SW480 (cell line): ENCODE measurements at places on chromosomes 6 and 20.
A peak's percentile ranks its signal among the peaks of the same experiment; 100 is the strongest.

GRCh38 chr20:43900496-43900895 is 14.2 kb upstream of the TOX2 start:
- no peak for DNase-seq

DNA sequence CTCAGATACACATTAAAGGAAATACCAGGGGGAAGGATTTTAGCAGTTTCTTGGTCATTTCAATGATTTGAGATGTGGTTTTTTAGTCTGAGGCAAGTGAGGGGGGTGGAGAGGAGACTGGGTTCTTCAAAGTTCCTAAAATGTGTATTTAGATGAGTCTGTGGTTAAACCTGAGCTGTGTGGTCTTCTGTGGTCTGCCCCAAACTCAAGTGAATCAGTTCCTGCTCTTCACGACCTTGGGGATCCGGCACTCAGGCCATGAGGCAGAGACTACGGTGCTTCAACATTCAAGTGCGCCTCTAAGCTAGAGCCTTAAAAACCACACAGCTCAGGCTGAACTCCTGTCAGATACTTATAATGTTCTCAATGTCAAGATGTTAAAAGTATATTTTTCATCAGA is 406.7 kb downstream of the LMBRD1 start:
- no peak for DNase-seq

- DNase-seq, result peak; percentile 41
Measured at GRCh38 chr6:158799051-158799792, 19.9 kb downstream of the EZR start.

DNA sequence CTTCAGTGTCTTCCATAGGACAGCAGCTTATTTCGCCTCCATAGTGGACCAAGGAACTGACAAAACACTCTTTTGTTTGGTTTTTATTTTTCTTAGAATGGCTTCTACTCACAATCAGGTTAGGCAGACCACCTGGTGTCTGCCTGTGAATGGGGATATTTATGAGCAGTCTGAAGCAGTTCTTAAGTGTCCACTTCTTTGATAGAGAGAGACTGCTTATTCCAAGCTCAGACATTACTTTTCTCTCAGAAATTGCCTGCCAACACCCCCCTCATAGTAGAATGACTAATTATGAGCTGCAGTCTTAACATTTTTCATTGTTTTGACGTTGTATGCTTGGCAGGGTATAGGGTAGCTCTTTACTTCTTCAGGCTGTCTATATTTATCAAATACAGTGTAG is 174.7 kb downstream of the ZFAND3 start:
- no peak for DNase-seq

- DNase-seq, result no peak
Measured at GRCh38 chr20:25049261-25050060, 8.5 kb downstream of the ACSS1 start.

DNA sequence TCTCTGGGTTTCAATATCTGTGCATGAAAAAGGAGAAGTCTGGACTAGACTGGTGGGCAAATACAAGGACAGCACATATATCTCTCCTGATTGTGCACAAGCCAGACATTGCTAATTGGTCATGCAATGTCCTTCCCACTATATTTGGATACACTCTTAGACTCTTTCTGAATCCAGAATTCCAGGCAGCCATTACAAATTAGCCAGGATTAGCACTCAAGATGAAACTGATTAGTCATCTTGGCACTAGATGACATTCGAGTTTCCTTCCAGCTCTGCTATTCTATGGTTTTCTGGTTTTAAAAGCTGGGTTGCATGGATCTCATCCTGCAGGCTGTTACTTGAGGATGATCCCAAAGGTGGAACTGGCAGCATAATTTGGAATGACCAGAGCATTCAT is 73.2 kb downstream of the SCP2D1 start:
- no peak for DNase-seq

DNA sequence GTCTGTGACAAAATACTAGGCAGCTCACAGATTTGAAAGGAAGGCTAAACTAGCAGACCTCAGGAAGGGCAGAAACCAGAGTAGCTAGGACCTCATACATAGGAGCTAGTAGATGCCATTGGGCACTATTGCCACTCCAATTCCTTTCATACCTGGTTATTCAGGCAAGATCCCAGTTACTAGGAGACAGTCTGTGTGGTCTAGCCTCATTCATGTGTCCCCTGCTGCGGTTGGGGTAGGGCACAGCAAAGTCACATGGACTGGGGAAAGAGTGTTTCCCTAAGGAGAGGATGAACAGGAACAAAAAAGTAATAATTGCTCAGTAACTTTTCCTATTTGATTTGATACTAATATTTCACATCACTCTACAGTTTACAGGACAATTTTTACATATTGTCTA is 204.6 kb upstream of the HEY2 start:
- DNase-seq, result peak; percentile 53

- no peak for DNase-seq
Measured at GRCh38 chr6:108942556-108943492, 94.6 kb downstream of the ARMC2 start.

GRCh38 chr6:67277312-67277711 is 1357.8 kb upstream of the ADGRB3 start:
- DNase-seq, result no peak

DNA sequence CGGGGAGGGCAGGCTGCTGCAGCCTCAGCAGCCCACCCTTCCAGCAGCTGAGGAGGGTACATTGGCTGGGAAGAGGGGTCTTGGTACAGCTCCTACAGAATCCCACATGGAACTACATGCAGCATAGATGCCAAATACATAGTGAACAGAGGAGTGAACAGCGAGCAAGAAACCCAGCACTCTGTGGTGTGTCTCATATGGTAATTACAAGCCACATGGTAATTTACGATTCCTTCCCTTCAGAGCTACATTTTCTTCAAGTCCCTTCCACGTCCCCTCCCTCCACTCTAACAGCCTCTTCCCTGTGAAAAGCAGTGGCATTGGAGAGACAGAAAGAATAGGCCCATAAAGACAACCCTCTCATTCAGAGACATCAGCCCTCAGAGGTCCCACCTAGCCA is 167.7 kb downstream of the SYNDIG1 start:
- DNase-seq, result no peak

- no peak for DNase-seq
Measured at GRCh38 chr6:35160642-35161041, 19.5 kb upstream of the TCP11 start.

DNA sequence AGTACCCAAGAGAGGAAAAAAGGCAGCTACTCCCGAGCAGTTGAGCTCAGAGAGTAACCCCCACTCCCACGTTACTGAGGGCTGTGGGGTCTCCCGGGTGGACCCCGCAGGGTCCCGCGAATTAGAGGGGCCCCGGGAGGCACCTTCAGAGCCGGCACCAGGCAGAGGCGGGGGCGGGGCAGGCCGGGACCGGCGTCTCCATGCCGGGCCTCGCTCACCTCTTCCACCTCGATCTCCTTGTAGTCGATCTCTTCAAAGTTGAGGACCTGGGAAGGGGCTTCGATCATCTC is 381 bp downstream of the MAP3K7 start:
- peak; percentile 2 for DNase-seq

GRCh38 chr6:125367036-125367782 is 65.4 kb upstream of the HDDC2 start:
- DNase-seq, result no peak

DNA sequence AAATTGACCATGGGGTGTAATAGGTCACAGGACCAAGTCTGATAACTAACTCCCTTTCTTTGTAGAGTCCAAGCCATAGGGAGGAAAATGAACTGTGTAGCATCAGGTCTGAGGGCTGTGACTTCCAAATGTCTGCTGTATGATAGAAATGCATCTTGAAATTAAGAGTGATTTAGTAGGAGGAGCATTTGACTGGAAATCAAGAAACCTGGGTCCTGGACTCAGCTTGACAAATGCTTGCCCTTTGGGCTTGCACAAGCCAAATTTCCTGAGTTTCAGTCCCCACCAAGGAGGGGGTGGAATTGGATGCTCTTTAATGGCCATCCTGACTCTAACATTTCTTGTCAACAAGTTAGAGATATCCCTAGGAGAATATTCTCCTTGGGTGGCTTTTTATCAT is 187.0 kb downstream of the PDE7B start:
- DNase-seq, result no peak

DNA sequence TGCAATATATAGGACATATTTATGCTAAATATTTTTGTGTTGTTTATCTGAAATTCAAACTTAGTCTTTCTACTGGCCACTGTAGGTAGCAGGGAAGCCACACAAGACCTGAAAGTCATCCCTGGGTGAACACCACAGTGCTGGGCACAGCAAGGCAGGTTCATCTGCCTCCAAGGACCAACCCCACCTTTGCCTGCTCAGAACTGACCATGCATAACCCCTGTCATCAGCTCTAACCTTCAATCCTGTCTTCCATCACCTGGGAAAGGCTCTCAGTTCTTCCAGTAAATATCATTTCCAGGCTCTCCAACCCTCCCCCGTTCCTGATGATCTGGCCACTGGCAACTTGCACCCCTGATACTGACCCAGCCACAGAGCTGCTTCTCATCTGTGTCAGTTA is 32.7 kb upstream of the CST7 start:
- DNase-seq, result no peak

DNA sequence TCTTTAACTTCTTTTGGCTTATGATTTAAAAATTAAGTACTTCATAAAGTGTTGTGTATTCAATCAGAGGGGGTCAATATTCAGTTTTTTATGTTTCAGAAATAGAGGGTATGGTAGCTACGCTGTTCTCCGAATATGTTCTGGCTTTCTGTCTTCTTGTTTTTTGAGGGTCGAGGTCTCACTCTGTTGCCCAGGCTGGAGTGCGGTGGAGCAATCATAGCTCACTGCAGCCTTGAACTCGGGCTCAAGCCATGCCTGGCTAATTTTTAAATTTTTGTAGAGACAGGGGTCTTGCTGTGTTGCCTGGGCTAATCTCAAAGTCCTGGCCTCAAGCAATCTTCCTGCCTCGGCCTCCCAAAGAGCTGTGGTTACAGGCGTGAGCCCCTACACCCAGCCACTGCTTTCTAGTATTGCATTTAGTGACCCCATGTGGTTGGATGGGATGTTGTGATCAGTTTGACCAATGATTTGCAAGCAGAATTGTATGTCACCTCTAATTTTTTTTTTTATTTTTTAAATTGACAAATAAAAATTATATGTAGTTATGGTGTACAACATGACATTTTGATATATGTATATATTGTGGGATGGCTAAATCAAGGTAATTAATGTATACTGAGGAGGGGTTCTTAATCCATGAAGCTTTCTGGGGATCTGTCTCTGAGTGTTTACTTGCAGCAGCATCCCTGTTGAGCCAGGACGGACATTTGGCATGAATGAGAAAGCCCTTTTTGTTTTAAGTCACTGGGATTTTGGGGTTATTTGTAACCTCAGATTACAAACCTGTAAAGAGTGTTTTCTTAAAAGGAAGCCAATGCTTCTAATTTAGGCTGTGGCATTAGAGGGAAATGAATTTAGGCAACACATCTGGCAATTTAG is 38.5 kb upstream of the DEK start:
- peak; percentile 9 for DNase-seq

DNA sequence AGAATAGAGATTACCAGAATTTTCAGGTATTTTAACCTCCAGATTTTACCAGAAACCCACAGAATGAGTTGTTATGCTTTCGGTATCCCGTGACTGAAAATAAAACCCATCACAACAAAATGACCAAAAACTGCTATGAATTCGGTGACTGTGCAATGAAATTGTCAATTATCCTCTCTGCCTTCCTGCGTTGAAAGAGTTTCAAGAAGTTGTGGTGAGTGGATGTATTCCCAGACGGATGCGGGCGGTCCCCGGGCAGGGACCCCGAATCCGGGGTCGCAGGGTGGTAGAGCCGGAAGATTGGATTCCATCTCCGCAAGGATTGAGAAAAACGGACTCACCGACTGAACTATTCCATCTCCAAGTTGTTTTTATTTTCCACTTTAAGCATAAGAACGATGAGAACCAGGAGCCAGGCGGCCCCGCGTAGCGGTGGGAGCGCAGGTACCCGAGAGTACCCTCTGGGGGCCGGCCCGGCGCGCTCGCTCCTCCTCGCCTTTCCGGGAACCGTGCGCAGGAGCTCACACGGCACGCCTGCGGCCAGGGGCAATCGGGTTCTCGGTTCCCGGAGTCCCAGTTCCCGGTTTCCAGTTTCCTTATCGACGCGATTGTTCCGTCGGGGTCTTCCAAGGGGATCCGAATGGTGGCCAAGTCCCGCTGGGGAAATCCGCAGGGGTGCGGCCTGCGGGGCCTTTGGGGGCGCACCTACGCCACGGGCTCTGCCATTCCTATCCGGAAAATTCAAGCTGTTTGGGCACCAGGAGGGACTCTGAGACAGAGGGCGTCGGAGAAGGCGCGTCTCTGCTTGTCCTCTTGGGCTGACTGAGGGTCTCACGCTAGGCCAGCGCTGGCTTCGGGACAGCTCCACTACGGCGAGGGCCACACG is 104.9 kb upstream of the PRDM1 start:
- DNase-seq, result no peak

- no peak for DNase-seq
Measured at GRCh38 chr6:92139601-92140000, 1279.8 kb downstream of the EPHA7 start.

GRCh38 chr6:166936079-166936787 is 20.1 kb downstream of the RNASET2 start:
- DNase-seq, result no peak

DNA sequence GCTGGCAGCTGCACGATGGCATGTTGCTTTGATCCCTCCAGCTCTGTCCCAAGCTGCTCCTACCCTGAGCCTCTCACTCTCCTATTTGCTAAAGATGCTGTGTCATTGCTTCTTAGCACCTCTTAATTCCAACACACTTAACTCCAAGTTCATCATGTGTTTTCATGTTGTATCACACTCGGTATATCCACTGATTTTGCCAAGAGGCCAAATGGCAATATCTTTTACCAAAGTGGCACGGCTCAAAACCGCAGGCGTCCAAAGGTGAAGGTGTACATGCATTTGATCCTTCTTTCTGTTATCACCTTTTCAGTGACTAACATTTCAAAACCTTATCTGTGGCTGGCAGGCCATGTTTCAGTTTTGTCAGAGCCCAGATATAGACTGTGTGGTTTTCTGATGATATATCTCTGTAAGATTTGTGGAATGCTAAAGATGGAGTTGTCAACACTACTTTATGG is 217.0 kb downstream of the TBX18 start:
- peak; percentile 88 for DNase-seq

GRCh38 chr6:119865466-119866350 is 516.1 kb upstream of the MAN1A1 start:
- no peak for DNase-seq

DNA sequence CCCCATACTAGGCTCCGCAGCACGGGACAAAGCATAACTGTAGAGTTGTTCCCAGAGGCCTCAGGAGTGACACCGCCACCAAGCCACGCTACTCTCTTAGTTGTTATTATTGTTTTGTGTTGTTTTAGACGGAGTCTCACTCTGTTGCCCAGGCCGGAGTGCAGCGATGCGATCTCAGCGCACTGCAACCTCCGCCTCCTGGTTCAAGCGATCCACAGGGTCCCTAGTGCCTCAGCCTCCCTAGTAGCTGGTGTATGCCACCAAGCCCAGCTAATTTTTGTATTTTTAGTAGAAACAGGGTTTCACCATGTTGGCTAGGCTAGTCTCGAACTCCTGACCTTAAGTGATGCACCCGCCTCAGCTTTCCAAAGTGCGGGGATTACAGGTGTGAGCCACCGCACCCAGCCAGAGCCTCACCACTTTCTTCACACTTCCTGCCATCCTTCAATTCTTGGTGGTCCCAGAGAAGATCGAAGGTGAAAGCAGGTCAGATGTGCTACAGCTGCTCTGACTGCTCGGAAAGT is 11.8 kb downstream of the RPL7L1 start:
- DNase-seq, result no peak
